ENCODE measurements at places on chromosomes 1 and 21.

DNA sequence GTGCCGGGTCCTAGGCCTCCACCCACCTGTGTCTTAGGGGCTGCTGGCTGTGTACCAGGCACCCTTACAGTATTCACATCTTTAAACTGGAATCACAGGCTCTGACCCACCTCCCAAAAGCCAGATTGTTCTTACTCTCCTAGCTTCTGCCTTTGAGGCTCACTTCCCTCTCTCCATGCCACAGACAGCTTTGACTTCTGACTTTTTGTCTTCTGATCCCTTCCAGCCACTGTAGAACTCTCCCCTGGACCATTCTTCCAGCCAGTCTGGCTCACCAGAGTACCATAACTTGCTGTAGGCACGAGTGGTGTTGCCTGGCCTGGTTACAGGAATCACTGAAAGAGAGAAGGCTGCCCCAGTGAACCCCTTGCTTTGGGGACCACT lies 58.1 kb upstream of the STUM start:
- DNase-seq: no peak

- no peak for DNase-seq
Measured at GRCh38 chr1:89907727-89908212, 86.9 kb downstream of the LRRC8D start.

DNA sequence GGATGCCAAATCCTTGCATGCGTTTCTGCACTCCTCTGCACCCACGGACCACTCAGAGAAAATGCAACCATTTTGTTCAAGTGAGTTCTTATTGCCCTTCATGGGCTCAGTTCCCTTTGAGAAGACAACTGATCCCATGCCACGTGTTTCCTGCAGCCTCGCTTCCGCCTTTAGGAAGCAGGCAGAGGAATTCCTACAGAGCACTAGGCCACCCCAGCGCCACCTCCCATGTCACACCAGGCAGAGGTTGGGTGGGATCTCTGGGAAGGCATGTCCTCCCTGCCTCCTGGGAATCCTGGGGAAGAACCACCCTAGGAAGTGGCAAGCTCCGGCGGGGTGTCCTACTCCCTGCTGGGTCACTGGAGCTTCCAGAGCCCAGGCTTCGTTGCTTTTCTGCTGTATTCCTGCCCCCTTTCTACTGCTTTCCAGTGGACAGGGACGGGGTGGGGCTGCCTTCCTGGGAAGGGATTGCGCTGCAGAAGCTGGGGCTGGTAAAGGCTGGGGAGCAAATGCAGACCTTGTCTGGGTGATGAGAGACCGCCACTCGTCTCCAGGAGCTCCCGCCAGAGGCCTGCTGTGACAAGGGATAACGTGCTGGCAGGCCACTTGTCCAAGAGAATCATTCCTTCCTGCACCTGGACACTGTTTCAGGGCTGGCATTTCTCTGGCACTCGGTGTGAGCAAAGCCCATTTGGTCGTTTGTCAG lies 478.2 kb upstream of the VAMP3 start:
- DNase-seq: no peak

DNA sequence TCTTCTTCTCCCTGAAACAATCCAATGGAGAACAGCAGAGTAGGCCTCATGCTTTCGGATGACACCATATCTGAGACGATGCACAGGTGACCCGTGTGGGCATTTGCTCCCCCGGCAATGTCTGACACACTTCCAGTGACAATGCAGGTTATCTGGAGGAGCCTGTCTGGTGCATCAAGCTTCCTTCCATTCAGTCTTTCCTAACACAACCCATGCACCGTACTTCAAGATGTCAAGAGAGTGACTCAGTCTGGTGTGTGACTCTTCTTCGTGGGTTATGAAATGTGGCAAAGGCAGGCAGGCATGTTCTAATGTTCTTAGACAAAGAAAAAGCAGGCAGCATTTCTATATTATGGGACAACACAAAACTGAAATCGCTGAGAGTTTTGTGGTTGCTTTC lies 159.1 kb downstream of the EDEM3 start:
- no peak for DNase-seq

DNA sequence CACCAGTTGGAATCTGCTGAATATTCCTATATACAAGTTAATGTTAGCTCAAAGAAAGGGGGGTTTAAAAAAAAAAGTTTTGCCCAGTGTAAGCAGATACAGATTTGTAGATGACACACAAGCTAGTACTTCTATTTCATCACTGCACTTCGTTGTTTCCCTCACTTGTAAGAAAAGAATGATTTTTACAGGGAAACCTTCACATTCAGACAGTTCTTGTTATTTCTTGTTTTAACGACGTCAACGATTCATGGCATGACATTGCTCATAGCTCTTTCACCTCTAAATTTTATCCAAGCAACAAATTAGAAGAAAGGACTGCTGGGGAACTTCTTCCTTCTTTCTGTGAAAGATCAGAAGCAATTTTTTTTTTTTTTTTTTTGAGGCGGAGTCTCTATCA lies 25.7 kb upstream of the C1orf105 start:
- no peak for DNase-seq

- DNase-seq: no peak
Measured at GRCh38 chr1:111392042-111392441, 35.5 kb downstream of the OVGP1 start.

GRCh38 chr1:8903410-8903809 lies 24.9 kb upstream of the ENO1 start:
- DNase-seq: no peak

DNA sequence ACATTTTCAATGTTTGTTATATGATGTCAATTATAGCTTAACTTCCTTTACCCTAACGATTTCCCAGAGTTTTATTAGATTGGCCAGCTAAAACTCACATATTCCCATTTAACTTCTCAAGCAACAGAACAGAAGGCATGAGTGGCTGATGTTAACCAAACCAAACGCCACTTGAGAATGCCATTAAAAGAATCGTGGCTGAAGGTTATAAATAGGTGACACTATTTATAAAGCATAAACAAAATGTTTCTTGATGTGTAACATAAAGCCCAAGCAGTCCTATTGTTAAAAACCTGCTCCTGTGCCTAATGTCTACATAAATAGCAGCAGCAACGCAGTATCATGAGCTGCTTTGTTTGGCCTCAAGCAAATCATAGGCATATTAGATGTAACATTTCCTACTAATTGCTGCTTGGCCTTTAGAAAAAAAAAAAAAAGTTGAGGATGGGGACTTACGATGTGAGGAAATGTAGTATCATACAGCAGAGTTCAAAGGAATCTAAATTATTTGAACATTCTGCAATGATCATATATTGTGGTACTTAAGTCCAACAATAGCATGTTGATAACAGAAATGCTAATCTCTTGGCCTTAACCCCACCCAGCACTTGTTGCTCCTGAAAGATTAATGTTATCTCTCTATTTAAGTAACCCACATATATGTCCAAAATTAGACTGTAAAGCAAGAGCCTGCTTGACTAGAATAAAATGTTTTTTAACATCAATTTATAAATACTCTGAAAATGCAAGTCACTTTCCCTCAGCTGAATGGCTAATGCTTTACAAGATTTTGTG lies 106.0 kb downstream of the ESRRG start:
- no peak for DNase-seq

- no peak for DNase-seq
Measured at GRCh38 chr1:172820475-172821158, 161.7 kb downstream of the FASLG start.

DNA sequence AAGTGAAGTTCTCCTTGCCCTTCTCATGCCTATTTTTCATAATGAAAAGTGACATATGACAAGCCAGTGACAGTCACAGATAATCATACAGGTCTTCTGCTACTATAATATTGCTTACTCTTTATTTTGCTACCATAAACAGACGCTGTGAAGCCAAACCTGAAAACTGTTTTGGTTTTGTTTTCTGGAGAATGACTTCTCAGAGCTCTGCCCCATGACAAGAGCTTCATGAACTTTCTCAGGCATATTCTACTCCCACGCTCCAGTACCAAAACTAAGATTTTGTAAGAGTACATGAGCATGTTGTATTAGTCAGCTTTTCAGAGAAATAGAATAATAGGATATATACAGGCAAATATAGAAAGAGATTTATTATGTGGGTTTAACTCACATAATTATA lies 64.3 kb upstream of the VTCN1 start:
- DNase-seq: no peak

DNA sequence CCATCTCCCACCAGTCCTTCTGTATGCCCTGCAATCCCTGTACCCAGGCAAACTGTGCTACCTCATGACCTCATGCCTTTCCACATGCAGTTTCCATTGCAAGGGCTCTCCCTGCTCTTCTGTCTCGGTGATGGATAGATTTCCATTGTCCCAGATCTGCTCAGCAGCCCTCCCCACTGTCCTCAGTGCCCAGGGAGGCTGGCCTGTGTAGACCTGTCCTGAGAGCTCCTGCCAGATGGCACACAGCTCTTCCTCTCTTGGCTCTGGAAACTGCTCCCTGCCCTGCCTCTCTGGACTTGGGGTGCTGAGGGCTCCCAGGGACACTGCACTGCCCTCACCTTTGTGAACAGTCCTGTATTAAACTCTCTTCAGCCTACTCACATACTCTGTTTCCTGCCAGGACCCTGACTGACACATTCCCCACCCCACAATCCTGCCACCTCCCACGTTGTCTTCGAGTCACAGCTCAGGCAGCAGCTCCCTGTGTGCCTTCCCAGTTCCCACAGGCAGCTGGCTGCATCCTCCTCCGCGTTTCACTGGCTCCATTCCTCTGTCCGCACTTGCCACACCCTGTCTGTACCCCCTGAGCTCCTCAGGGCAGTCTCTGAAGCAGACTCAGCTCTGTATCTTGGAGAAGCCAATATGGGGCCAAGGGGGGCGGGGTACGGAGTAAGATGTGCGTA lies 57.0 kb downstream of the SPATA46 start:
- no peak for DNase-seq

GRCh38 chr21:19256934-19257660 lies 853.5 kb upstream of the TMPRSS15 start:
- DNase-seq: no peak
